ENCODE measurements at places on chromosomes 1 and 21. TPM values are rescaled to one million over a fixed set of nuclear protein-coding genes. Genes with fewer than 3 reads are reported as not detected.

E2F2 gene
- 6.6 TPM for total RNA-seq

GRHL3 gene
- not detected for total RNA-seq

GRCh38 chr1:204649721-204650521, 35.6 kb downstream of the LRRN2 start:
- DNase-seq: no peak

DNA sequence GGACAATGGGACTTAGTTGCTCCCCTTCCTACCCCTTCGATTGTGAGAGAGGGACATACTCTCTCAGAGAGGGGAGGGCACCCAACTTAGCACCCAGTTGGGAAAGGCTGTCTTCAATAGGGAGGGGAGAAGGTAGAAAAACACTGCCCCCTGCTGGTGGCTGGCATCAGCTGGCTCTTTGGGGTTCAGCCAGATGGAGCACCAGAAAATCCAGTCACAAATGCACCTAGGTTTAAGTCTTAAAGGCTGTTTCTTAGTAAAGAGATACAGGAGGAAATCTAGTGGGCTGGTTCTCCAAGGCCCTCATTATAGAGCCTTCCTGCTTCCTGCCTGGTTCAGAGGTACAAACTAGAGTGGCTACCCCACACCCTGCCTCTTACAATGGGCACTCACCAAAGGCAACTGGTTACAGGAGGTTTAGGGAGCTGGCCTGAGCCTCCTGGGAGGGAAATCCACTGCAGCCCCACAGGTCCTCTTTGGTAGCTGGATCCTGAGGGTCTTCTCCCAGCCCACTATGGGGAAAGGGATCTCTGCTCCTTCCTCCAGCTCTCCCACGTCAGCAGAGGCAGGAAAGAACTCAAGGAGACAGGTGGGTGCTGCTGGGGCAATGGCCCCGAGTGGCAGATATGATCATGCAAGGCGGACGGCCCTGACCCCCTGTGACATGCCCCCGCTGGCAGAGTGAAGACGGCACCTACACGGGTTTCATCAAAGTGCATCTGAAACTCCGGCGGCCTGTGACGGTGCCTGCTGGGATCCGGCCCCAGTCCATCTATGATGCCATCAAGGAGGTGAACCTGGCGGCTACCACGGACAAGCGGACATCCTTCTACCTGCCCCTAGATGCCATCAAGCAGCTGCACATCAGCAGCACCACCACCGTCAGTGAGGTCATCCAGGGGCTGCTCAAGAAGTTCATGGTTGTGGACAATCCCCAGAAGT, 28.3 kb downstream of the EIF2D start:
- peak; percentile 60 for DNase-seq

GRCh38 chr1:159800177-159800930, 1.8 kb upstream of the FCRL6 start:
- DNase-seq: no peak

DNA sequence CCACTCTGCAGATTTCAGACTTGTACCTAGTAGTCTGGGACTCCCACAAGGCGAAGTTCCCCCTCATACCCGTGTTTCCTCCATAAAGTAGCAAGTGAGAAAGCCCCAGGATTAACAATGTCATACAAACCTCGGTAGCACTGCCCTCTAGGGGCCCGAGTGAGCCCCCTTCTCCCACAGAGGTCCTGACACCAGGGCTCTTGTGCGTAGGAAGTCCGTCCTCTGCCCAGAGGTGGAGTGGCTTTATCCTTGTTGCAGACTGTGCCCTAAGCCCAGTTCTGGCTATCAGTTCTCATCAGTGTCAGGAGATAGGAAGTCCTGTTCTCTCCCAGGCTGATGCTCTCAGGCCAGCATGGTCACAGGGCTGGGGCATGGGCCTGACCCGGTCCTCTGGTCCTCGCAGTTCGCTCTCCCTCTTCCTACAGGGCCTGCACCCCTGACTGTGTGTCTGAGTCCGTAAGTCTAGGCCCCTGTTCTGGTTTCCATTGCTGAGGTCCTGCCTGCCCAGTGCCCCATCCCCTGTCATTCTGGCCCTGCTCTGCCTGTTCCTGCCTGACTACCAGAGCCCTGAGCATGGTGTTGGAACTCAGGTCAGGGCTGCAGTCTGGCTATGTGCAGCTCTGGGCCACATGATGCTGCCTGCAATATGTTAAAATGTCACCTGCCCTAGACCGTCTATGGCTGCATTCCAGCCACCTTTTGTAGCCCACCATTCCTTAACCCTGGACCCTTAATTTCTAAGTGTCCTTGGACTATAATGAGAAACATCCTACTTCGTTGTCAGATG, 285.6 kb downstream of the ASTN1 start:
- no peak for DNase-seq

GRCh38 chr21:36927719-36928117, 38.8 kb downstream of the HLCS start:
- peak; percentile 92 for DNase-seq

GRCh38 chr21:31418377-31419001, 74.4 kb upstream of the TIAM1 start:
- no peak for DNase-seq

GRCh38 chr1:109444346-109444745, 18.1 kb upstream of the PSMA5 start:
- no peak for DNase-seq

DNA sequence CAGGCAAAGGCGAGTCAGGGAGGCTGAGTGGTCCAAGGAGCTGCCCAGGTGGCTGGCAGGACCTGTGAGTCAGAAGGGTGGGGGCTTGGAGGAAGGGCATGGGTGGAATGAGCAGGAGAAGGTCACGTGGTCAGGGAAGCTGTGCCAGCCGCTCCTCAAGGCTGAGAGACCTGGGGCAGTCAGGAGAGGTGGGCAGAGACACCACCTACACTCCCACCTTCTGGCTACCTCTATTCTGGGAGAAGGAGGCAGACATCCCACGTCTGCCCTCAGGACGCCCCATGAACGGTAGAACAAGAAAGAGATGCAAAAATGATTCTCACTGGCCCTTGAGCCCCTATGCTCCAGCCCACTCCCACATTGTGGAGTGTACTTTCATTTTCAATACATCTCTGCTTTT, 151.8 kb upstream of the RAB4A start:
- DNase-seq: no peak

- DNase-seq: peak; percentile 72
These were observed 44.8 kb downstream of the OLFML3 start for GRCh38 chr1:114024049-114024448.

KCNN3 gene
- 2.8 TPM for total RNA-seq

MMEL1 gene
- not detected for total RNA-seq

GRCh38 chr1:43056460-43056859, 97.8 kb upstream of the SLC2A1 start:
- no peak for DNase-seq

DNA sequence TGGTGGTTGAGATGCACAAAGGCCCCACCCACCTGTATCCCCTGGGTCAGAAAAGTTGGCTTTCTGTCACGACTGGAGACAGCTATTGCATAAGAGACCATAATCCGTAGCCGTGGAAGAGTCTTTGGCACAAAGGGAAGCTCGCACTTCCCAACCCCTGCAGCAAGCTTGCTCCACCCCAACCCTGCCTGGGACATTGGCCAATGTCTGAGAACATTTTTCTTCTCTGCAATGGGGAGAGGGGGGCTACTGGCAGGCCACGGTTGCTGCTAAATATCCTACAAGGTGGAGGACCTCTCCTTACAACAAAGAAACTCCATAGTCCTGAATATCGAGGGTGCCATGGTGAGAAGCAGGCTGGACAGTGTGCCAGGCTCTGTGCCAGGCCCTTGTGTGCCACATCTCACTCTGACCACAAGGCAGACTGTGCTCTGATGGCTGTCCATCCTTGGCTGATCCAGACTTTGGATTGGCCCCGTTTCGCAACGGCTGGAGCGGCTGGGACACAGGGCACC, 104.1 kb downstream of the CSMD2 start:
- no peak for DNase-seq

DNA sequence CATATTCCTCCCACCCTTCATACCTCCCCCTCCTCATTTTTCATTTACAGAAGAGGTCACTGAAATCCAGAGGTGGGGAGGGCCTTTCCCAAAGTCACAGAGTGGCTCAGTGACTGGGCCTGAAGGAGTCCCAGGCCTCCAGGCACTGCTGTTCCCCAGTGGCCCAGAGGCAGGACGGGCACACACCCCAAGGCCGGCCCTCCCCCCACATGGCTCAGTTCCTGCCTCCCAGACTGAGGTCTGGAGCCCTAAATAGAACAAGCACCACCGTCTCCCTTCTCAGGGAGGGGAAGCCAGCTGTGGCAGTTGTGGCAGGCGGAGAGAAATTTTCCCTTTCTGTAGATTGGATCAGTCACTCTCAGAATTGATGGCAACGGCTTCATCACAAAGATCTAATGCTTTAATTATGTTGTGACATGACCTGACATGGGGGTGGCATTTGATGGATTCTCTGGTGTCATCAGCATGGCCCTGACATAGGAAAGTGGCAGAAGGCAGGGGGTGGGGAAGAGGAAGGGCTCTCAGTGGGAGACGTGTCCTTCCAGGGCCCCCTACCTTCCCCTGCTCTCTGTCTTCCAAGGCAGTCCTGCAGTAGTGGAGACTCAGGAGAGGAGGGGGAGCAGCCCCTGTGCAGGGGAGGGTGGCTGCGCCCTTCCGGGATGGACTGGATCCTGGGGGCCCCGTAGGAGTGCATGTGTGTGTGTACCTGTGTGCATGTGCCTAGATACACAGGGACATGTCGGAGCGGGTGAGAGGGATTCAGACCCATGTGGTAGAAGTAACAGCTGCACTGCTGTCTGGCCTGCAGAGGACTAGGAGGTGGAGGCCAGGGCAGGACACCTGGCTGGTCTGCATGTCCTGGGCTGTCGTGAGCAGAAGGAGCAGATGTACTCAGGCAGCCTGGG, 41.2 kb upstream of the FOXO6 start:
- DNase-seq: no peak

- peak; percentile 64 for DNase-seq
These were observed 1.5 kb downstream of the HIPK1 start for GRCh38 chr1:113930499-113931161.

- DNase-seq: no peak
These were observed 17.1 kb downstream of the ZNF362 start for GRCh38 chr1:33273406-33273805.

DNA sequence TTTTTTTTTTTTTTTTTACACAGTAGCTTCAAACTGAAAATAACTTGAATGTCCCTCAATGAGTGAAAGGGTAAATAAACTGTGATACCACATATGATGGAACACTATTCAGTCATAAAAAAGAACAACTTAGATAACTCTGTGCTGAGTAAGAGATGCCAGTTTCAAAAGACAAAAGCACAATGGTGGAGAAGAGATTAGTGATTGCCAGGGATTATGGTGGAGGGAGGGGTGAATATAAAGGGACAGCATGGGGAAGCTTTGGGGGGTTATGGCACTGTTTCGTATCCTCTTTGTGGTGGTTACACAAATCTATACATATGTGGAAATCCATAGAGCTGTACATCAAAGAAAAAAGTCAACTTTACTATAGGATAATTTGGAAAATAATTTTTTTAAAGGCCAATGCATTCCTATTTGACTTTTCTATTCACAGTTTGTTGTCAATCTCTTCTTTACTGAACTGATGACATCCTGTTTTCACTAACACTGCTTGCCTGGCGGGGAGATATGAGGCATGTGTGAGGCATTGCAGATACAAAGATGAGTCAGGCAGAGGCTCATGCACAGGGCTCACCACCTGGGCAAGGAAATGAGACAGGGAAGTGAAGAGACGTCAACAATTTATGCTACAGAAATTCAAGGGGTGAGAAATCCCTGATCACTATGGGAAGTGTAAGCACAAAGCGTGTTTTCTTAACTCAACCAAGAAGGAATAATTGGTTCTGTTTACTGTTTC, 302.7 kb downstream of the DUSP10 start:
- DNase-seq: peak; percentile 94

GRCh38 chr1:246724731-246725095, 504 bp downstream of the SCCPDH start:
- peak; percentile 45 for DNase-seq

DNA sequence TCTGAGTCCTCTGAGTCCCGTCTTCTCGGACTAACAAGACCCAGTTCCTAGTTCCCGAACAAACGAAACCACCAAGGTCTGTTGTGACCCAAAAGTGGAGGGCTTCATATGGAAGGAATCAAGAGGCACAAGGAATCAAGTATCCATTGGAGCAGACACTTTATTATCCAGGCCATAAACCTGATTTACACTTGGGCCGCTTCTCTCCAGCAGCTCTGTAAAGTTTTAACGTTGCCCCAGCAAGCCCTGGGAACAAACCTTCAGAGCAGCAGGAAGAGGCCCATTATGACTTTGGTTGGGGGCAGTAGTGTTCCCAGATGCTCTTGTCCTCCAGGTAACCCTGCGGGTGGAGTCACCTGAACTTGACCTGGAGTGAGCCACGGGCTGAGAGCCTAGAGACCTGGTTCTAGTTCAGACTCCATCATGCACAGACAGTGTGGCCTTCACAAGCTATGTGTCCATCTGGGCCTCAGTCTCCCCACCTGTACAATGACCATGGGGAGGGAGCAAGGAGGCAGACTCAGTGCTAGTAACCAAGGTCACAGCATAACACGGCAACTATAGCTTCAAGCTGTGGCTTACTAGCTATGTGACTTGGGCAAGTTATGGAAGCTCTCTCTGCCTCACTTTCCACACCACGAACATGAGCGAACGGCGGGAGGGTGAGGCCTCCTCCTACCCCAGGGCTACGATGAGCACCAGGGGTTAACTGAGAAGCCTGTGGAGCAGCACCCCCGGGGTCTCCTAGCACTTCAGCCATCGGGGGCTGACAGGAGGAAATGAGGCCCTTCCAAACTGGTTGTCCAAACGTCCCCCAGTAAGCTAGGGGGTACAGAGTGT, 95.7 kb downstream of the GLIS1 start:
- DNase-seq: no peak

PGLYRP4 gene
- not detected for total RNA-seq

GRCh38 chr1:119314001-119314796, 54.4 kb upstream of the HAO2 start:
- DNase-seq: no peak

DNA sequence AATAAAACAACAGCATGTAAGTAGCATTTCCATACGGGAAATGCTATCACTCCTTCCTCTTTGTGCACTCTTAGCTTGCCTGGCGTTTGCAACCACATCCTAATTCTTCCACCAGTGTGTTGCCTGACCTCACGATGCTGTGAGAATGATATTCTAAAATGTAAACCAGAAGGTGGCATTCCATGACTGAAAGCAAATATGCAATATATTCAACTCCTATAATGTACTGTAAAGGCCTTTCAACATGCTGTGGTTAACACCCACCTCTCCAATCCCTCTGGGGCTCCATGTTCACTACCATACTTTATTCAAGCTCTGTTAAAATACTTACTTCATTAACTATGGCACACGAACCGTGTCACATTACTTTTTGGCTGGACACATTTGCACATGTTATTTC, 420.6 kb upstream of the DEPDC1 start:
- no peak for DNase-seq

All from LHCN-M2 (cell line).